ENCODE measurements at places on chromosomes 5 and 9.

DNA sequence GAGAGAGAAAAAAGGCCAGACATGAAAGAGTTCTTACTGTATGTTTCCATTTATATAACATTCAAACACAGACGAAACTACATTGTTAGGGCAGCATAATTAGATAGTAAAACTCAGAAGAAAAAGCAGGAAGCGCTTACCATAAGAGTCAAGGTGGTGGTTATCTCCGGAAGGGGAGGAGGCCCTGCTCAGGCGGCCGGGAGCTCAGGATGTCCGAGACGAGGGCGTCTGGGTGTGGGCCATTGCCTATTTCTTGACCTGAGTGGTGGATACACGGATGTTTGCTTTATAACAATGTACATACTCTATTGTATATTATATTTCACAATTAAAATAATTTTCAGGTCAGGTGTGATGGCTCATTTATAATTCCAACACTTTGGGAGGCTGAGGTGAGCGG lies 80.9 kb upstream of the COL5A1 start:
- no peak for DNase-seq

- no peak for DNase-seq
Observed at GRCh38 chr5:81755320-81755719, 4.4 kb upstream of the SSBP2 start.

DNA sequence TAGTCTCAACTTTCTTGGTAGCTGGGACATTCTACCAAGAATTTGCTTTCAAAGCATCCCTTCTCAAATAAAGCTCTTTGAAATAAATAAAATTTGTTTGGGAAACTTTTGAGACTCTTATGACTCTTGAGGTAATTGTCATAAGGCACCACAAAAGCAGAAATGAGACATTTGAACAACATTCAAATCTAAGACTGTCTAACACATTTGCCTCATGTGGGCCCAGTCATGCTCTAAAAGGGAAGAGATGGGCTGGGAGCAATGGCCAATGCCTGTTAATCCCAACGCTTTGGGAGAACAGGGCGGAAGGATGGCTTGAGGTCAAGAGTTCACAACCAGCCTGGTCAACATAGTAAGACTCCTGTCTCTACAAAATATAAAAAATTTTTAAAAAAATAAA lies 26.4 kb downstream of the SLC31A2 start:
- DNase-seq: no peak

DNA sequence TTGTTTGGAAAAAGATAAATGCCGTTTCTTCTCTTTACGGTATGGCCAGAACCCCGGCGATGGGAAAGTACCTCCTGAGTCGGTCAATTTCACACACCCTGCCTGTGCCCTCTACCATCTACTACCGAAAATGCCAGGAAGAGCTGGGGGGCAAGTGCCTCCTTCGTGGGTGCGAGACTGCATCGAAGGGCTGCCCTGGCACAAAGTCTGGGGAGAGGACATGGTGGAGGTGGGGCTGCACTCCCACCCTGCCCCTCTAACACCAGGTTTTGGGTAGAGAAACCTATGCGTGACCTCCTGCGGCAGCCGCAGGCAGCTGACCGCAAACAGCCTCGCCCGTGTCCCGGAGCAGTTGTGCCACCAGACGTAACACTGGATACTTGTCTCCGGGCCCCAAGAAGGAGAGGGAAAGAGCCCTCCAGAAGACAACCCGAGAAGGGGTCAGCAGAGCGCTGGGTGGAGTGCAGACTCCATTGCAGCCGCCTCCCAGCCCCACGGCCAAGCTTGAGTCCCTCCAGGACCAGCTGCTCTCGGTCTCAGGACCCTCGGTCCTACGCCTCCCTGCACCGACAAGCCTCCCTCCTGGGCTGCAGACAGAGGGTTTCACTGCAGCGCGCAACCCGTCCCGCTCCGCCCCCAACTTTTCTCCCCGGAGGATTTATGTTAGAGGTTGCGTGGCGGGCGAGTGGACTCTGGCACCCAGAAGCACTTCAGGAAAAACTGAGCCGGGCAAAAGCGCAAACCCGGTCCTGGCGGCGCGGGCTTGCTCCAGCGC lies 823 bp upstream of the PRDM6 start:
- no peak for DNase-seq

GRCh38 chr9:124217836-124218437 lies 39.8 kb upstream of the NEK6 start:
- DNase-seq: no peak

- no peak for DNase-seq
Observed at GRCh38 chr9:113390192-113390960, 10.7 kb downstream of the ALAD start.

DNA sequence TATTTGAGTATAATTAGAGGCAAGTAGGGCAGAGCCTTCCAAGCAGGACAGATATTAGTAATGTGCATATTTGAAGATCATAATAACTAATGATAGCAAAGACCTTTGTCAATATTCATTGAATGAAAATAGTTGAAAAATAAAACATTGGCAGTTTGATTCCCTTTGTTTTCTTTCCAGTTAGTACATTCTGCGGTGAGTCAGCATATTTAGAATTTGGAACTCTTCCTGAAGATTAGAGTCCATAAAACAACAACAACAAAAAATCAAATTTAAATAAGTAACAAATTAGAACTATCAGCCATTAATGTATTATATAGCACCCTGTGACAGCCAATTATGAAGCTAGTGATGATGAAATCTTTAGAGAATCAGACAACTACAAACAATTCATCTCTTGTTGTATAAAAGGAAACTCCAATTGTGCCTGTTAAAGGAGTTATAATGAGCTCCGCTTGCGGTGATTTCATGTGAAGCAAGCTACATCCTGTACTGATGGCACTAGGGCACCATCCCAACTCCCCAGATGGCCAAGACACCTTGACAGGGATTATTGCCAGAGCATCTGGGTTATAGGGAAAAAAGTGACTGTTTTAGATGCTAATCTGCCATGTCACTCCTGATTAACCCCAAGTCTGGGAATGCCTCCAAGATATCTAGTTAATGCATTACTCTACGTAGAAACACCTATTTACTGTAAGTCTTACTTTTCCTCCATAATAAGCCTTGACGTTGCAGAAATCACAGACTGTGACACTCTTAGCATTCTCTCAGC lies 6.8 kb downstream of the IFNA8 start:
- no peak for DNase-seq

- DNase-seq: no peak
Observed at GRCh38 chr9:134131471-134132207, 4.2 kb upstream of the WDR5 start.

DNA sequence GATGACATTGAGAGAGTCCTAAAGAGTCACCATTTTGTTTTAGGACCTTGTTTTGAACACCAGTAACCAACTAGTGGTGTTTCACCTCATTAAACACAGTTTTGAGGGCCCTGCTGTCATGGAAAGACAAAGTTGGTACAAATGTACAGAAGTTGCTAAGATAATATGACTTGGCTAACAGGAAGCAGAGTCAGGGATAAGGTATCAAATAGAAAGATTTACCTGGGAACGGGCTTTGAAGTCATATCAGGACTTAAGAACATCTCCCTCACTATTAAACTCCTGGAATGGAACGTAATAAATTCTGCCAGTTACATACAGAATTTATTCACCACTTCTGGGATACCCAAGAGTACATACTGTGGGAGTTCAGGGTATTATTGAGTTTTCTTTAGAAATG lies 115.6 kb downstream of the SNCAIP start:
- no peak for DNase-seq

DNA sequence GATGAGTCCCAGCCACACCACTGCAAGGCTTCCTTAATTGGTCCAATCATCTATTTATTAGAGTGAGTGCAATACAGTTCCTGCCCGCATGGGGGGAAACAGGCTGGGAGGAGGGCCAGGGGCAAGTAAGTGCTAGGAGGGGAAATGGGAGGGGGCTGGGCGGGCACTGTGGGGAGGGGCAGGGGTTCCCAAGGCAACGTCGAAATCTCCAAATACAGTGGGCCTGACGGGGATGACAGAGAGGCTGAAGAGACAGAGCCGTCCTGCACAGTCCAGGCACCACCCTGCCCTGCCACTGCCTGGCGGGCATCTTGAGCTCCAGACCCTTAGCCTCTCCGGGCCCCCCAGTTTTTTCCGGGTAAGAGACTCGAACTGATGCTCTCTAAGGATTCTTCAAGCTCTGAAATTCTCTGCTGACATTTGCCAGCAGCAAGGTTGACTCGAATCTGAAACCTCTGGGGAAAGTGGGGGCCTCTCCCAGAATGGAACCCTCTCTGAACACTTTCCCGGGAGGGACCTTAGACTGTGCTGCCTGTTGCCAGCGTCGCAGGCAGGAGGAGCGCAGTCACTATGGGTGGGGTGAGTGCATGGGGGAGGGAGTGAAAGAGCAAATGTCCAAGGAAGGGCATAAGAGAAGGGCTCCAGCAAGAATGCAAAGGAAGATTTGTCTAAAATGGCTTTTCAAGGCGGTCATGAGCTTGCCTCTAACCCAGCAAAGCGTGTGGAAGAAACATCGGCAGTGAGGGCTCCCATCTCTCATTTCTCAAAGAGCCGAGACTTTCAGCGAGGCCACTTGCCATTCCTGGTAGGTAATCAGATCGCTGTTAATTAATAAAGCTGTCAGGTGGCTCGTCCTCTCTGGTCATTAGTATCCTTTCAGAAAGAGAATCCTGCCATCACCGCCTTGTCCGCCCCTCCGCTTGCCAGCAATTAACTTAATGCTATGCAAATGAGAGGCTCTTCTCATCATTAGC lies 99.0 kb downstream of the GTF3C4 start:
- DNase-seq: peak; percentile 76

DNA sequence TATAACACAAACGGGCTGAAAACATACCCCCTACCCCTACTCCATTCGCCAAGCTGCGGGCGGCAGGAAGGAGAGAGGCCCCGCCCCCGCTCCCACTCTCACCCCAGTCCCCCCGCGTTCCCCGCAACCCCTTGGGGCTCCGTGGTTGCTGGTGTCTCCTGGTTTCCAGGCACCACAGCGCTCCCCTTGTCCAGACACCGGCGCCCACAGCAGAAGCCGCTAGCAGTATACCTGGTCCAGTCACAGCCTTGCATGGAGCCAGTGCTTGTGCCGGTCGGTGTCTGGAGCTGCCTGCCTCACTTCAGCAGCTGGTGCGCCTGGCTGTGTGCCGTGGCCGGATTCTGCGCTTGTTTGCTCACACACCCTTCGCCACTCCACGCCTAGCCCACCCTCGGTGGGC lies 240.5 kb upstream of the DAB2 start:
- no peak for DNase-seq

- no peak for DNase-seq
Observed at GRCh38 chr5:168833383-168833782, 254.2 kb upstream of the PANK3 start.

- DNase-seq: no peak
Observed at GRCh38 chr5:142994218-142994617, 224.0 kb downstream of the ARHGAP26 start.

- DNase-seq: no peak
Observed at GRCh38 chr9:14089051-14089803, 224.7 kb downstream of the NFIB start.

GRCh38 chr5:82355496-82355895 lies 77.3 kb upstream of the RPS23 start:
- no peak for DNase-seq

- no peak for DNase-seq
Observed at GRCh38 chr5:335740-336038, 14.2 kb downstream of the AHRR start.

DNA sequence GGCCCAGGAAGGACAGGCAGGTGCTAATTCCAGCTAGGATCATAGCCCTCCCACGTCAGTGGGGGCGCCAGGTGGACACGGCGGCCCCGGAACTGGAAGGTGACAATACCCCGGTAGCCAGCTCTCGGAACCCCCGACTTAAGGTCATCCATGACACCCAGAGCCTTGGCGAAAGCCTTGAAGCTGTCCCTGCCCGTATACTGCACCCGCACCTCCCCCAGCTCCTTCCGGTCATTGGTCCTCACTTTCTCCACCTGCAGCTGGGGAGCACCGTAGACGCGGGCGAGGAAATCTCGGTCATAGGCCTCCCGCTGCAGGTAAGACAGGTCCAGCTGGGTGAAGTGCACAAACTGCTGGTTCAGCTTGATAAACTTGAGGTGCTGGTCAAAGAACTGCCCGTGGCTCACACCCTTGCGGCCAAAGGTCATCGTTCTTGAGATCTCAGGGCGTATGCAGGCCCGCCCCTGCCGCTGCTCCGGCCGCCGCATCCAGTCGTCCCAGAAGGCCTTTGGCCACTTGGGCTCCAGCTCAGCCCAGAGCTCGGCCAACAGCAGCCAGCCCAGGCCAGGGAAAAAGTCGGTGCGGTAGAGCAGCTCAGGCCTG lies 10.9 kb downstream of the MGAT1 start:
- DNase-seq: no peak

DNA sequence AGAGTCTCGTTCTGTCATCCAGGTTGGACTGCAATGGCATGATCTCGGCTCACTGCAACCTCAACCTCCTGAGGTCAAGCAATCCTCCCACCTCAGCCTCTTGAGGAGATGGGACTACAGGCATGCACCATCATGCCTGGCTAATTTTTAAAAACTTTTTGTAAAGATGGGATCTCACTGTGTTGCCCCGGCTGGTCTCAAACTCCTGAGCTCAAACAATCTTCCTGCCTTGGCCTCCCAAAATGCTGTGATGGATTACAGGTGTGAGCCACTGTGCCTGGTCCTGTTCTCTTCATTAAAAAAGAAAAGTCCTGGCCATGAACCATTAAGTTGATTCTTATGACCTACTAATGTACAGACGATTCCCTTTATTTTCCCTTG lies 54.7 kb downstream of the ERAP1 start:
- DNase-seq: no peak

GRCh38 chr9:35856206-35856605 lies 14.0 kb downstream of the OR13J1 start:
- no peak for DNase-seq

GRCh38 chr5:58458141-58458742 lies 1.6 kb downstream of the PLK2 start:
- DNase-seq: no peak

GRCh38 chr9:97623946-97624345 lies 9.2 kb downstream of the TSTD2 start:
- no peak for DNase-seq

DNA sequence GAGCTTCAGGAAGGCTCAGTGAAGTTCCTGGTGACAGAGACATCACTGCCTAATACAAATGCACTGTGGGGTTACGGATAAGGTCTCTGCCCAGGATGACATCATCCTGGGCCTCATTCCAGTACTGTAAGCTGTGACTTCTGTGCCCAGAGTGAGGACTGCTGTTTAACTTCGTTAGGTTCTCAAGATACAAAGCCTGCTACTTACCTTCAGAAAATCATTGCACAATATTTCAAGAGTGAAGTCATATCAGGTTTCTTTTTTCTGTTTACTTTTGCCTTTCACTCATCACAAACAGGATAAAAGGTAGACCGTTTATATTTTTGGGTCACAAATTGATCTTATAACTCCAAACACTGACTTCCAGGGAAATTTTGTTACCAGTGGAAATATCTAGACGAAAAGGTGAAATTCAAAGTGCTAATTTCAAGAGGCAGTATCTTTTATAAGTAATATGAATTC lies 241.2 kb downstream of the PIK3R1 start:
- no peak for DNase-seq

DNA sequence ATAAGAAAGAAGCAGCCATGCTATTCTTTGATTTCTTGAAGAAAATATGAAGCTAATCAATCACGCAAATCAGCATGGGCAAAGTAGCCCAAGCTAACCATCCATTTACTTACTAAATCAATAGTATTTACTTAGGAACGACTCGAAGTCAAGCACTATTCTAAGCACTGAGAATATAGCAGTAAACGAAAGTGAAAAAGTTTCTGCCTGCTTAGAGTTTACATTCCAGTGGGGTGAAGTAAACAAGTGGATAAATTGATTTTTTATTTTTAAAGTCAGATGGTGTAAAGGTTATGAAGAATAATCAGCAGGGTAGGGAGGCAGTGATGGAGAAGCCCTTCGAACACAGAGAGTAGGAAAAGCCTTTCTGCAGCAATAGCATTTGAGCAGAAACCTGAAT lies 5.5 kb downstream of the TSTD2 start:
- DNase-seq: no peak
